ENCODE measurements at places on chromosomes 12 and 14.

- H3K4me3 ChIP-seq: no peak overlapping the region
- H3K27me3 ChIP-seq: no peaks in the 10 kb centered on the region
- H3K36me3 ChIP-seq: no peaks in the 10 kb centered on the region
Measured at GRCh38 chr12:70843363-70843762, 77.2 kb downstream of the PTPRR start.

DNA sequence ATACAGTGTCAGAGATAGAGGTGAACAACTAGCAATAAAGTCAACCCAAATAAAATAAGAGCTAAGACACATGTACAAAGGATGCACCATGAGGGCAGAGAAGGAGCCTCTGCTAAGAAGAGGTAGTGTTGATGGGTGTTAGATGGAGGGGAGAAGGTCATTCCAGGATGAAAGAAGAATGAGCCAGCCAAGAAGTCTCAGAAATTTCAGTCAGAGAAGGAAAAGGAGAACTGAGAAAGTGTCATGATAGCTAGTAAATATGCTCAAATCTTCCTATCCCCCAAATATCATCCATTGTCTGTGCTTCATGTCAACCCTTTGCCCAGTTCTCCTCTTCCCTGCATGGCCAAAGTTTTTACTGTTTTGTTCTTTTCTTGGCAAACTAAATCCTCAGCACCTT lies 225.2 kb upstream of the BTG1 start:
- H3K27me3 ChIP-seq: no peaks in the 10 kb centered on the region
- H3K27ac ChIP-seq: no peak overlapping the region
- no peaks in the 10 kb centered on the region for H3K4me1 ChIP-seq
- H3K4me3 ChIP-seq: no peak overlapping the region
- no peak for DNase-seq
- H3K36me3 ChIP-seq: no peaks in the 10 kb centered on the region

DNA sequence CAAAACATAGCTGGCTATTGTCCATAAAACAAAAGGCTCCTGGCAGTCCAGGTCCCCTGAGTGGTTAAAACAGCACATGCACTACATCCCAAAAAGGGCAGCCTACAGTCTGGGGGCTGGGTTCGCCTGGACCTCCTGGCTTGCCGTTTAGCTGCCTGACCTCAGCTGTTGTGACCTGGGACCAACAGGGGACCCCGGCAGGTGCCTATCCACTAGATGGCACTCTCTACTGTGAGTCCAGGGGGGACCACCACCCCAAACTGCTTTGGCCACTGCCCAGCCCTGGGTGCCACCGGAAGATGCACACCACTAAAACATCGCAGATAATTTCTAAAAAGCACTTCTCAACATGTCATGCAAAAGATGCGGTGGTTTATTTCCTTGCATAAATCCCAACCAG lies 2.9 kb upstream of the RTL1 start:
- H3K27me3 ChIP-seq: no peaks in the 10 kb centered on the region
- DNase-seq: no peak
- H3K36me3 ChIP-seq: no peaks in the 10 kb centered on the region
- H3K4me3 ChIP-seq: no peak overlapping the region

DNA sequence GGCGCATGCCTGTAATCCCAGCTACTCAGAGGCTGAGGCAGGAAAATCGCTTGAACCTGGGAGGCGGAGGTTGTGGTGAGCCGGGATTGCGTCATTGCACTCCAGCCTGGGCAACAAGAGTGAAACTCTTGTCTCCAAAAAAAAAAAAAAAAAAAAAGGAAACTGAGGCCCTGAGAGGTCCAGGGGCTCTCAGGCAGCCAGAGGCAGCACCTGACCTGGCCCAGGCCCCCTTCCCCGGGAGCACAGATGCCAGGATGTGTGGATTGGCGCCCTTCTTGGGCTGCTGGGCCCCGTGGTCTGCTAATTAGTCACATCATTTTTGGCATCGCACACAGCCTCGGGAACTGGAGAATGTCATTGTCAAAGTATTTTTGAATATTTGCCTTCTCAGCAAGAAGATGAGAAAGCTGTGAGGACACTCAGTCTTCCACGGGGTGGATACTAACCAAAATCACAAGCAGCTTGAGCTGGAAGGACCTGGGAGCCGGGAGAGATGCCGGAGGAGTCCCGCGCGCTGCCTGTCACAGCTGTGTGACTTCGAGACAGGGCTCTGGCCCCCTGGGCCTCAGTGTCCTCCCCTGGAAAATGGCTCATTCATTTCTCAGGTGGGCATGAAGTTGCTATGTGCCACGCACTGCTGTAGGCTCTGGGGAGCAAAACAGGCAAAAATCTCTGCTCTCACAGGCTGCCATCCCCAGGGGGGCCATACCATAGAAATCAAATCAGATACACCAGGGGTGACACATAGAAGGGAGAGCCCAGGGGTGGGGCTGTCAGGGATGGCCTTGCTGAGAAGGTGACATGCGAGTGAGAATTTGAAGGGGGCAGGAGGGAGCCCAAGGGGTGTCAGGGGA lies 12.5 kb upstream of the RCOR1 start:
- DNase-seq: no peak

GRCh38 chr14:93520053-93520607 lies 89.4 kb downstream of the UNC79 start:
- no peaks in the 10 kb centered on the region for H3K4me1 ChIP-seq
- H3K27ac ChIP-seq: no peak overlapping the region
- H3K27me3 ChIP-seq: no peaks in the 10 kb centered on the region
- DNase-seq: no peak
- no peak overlapping the region for H3K4me3 ChIP-seq

DNA sequence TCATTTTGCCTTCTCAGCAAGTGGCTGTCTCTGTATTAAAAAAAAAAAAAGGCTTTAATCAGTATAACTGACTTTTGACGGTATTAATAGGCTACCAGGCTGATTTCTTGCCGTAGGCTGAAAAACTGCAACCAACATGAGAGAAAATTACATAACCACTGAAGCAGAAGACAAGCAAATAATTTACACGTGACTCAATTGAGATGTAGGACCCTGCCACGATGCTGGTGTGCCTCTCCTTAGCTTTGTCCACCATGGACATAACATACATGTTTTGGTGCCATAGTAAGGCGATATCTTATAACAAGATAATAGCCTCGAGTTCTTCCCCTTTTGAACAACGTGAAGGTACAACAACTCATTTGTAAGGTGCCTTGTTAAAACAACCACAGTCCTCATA lies 88.7 kb upstream of the GRIP1 start:
- no peak for DNase-seq
- no peak overlapping the region for H3K27ac ChIP-seq
- H3K4me3 ChIP-seq: no peak overlapping the region
- no peaks in the 10 kb centered on the region for H3K27me3 ChIP-seq
- peaks cover 25% of the 10 kb centered on the region for H3K4me1 ChIP-seq
- H3K36me3 ChIP-seq: no peaks in the 10 kb centered on the region

GRCh38 chr14:57492859-57493258 lies 798 bp downstream of the CCDC198 start:
- H3K36me3 ChIP-seq: no peaks in the 10 kb centered on the region
- DNase-seq: no peak
- no peaks in the 10 kb centered on the region for H3K4me1 ChIP-seq
- no peak overlapping the region for H3K4me3 ChIP-seq

GRCh38 chr14:78688503-78688902 lies 518.3 kb downstream of the NRXN3 start:
- H3K4me3 ChIP-seq: no peak overlapping the region
- no peaks in the 10 kb centered on the region for H3K27me3 ChIP-seq
- no peak overlapping the region for H3K27ac ChIP-seq
- H3K4me1 ChIP-seq: no peaks in the 10 kb centered on the region
- no peak for DNase-seq

DNA sequence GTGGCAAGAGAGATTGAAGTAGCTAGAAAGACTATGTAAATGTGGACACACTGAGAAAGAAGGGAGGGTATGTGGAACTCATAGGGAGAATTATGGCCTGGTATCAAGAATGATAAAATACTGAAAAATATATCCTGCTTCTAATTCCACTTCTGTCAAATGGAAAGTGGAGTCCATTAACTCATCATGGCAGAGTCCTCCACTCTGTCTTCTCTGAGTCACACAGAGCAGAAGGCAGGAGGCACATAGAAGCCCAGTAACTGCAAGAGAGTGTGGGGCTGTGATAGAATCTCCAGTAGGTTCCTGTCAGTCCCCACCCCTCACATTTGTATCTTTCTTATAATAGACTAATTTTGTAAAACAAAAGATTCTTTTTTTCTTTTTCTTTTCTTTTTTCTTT lies 223.7 kb downstream of the AKAP6 start:
- H3K4me1 ChIP-seq: no peaks in the 10 kb centered on the region
- no peaks in the 10 kb centered on the region for H3K36me3 ChIP-seq
- no peaks in the 10 kb centered on the region for H3K27me3 ChIP-seq
- no peak for DNase-seq

DNA sequence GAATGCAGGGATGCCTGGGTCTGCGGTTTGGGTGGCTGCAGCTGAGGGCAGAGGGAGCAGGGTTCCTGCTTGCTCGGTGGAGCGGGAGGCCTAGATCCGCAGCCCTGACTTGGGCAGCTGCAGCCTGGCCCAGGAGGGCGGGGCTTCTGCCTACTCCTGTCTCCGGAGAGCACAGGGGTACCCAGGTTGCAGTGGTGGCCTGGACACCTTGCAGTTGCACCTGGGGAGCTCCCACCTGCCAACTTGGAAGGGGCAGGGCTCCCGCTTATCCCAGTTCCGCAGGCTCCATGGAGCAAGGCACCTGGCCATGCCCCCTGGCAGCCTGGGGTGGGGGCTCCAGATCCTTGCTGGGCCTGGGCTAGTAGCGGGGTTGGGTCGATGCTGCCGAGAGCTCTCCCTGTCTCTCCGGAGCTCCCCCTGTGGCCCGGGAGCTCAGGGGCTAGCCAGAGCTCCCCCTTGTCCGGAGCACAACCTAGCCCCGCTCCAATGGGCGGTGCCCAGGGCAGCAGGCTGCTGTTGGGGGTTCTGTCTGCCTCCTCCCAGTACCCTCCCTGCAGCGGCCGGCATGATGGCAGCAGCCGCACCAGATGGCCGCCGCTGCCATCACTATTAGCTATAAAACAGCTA lies 136.4 kb downstream of the PTPRR start:
- H3K4me1 ChIP-seq: no peaks in the 10 kb centered on the region
- H3K27ac ChIP-seq: no peak overlapping the region
- H3K36me3 ChIP-seq: no peaks in the 10 kb centered on the region
- H3K27me3 ChIP-seq: no peaks in the 10 kb centered on the region
- H3K4me3 ChIP-seq: no peak overlapping the region

GRCh38 chr12:111393700-111394300 lies 11.9 kb upstream of the SH2B3 start:
- peaks cover 8% of the 10 kb centered on the region for H3K4me1 ChIP-seq
- H3K27ac ChIP-seq: no peak overlapping the region
- H3K27me3 ChIP-seq: no peaks in the 10 kb centered on the region
- no peak for DNase-seq

GRCh38 chr12:51472984-51473383 lies 48.4 kb downstream of the SLC4A8 start:
- no peak for DNase-seq
- no peaks in the 10 kb centered on the region for H3K4me1 ChIP-seq
- no peaks in the 10 kb centered on the region for H3K27me3 ChIP-seq
- no peaks in the 10 kb centered on the region for H3K36me3 ChIP-seq

- no peaks in the 10 kb centered on the region for H3K27me3 ChIP-seq
- no peaks in the 10 kb centered on the region for H3K36me3 ChIP-seq
- H3K27ac ChIP-seq: no peak overlapping the region
- DNase-seq: no peak
- H3K4me3 ChIP-seq: no peak overlapping the region
Measured at GRCh38 chr12:102702447-102703114, 214.5 kb downstream of the PAH start.

- H3K4me1 ChIP-seq: no peaks in the 10 kb centered on the region
- H3K36me3 ChIP-seq: no peaks in the 10 kb centered on the region
- no peaks in the 10 kb centered on the region for H3K27me3 ChIP-seq
- no peak for DNase-seq
- no peak overlapping the region for H3K27ac ChIP-seq
- no peak overlapping the region for H3K4me3 ChIP-seq
Measured at GRCh38 chr12:60308366-60308991, 712.6 kb downstream of the SLC16A7 start.

GRCh38 chr14:21924479-21924878 lies 250.9 kb upstream of the OR4E1 start:
- DNase-seq: peak; percentile 67
- no peaks in the 10 kb centered on the region for H3K27me3 ChIP-seq
- no peak overlapping the region for H3K27ac ChIP-seq
- H3K4me3 ChIP-seq: peak overlapping the region; percentile 53
- H3K36me3 ChIP-seq: no peaks in the 10 kb centered on the region
- H3K4me1 ChIP-seq: peaks cover 54% of the 10 kb centered on the region

GRCh38 chr12:53047221-53048032 lies 2.4 kb upstream of the TNS2 start:
- no peaks in the 10 kb centered on the region for H3K27me3 ChIP-seq
- H3K36me3 ChIP-seq: no peaks in the 10 kb centered on the region
- peak overlapping the region; percentile 28 for H3K4me3 ChIP-seq

DNA sequence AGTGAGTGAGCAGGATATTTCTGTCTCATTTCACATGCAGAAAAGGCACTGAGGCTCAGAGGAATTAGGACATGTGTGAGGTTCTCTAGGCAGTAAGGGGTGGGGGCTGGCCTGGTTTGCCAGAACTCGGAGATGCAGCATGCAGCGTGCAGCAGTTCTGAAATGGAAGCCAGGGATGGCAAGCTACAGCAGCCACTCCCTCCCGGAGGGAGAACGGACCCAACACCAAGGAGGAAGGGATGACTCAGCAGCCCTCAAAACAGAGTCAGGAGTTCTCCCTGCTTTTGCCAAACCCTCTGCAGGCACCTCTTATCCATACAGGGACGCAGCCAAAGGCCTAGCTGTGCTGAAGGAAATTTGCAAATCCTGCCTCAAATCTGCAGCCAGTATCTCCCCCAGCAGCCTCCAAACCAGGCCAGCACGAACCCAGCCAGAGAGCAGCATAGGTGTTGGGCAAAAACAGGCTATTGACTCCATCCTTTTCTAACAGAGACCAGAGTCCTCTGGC lies 10.3 kb upstream of the SERPINA3 start:
- no peaks in the 10 kb centered on the region for H3K36me3 ChIP-seq
- no peaks in the 10 kb centered on the region for H3K27me3 ChIP-seq
- no peak for DNase-seq
- no peak overlapping the region for H3K27ac ChIP-seq
- H3K4me1 ChIP-seq: no peaks in the 10 kb centered on the region

GRCh38 chr12:110269622-110270124 lies 11.4 kb upstream of the ATP2A2 start:
- peak overlapping the region; percentile 54 for H3K27ac ChIP-seq
- DNase-seq: no peak

GRCh38 chr14:60848066-60848465 lies 113.5 kb downstream of the MNAT1 start:
- no peaks in the 10 kb centered on the region for H3K36me3 ChIP-seq
- H3K4me1 ChIP-seq: no peaks in the 10 kb centered on the region
- H3K27ac ChIP-seq: no peak overlapping the region
- no peak overlapping the region for H3K4me3 ChIP-seq
